ENCODE measurements at places on chromosomes 1 and 21.

- DNase-seq = peak; percentile 67
These were observed 1.5 kb upstream of the COX20 start for GRCh38 chr1:244833734-244834542.

- DNase-seq = no peak
These were observed 39.4 kb downstream of the PHC2 start for GRCh38 chr1:33391343-33392078.

DNA sequence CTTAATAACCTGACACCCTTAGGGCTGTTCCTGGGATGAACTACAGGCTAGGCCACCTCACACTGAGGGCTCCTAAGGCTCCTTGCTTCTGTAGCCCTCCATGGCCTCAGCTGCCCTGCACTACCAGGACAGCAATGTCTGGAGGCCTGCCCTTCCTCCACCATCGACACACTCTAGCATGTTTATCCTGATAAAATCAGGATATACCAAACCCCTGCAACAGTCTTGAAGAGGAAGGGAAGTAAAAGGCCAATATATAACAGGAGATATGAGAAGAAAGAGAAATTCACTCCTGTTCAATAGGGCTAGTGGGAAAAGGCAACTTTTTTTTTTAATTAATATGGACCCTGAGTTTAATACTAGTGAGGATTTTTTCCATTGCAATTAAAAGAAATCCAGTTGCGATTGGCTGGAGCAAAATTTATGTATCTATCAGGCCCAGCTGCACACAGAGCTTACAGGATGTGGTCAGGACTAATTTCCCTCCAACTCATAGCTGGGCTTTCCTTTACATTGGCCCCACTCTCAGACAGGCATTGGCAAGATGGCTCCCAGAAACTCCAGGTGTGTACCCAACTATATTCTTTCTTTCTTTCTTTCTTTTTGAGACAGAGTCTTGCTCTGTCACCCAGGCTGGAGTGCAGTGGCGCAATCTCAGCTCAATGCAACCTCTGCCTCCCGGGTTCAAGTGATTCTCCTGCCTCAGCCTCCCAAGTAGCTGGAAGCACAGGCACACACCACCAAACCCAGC lies 13.5 kb upstream of the ATP2B4 start:
- DNase-seq = peak; percentile 41

DNA sequence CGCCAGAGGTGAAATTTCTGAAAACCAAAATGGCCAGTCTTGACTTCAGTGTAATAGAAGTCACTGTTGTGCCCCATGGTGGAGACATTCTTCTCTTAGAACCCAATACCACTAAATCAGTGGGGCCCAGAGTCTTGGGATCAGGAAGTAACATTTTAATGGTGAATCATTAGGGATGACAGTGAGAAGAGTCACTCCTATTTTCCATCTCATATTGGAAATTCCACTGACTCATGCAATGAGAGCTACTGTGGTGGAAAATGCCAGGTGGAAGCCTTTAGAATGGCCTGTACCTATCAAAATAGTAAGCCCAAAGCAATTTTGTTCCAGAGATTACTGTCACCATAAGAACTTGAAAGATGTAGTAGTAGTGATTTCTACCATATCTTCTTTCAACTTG lies 20.6 kb upstream of the PPM1J start:
- no peak for DNase-seq

GRCh38 chr1:7625401-7625800 lies 145.7 kb upstream of the VAMP3 start:
- no peak for DNase-seq

- DNase-seq = no peak
These were observed 57.8 kb downstream of the CYYR1 start for GRCh38 chr21:26515257-26515656.

DNA sequence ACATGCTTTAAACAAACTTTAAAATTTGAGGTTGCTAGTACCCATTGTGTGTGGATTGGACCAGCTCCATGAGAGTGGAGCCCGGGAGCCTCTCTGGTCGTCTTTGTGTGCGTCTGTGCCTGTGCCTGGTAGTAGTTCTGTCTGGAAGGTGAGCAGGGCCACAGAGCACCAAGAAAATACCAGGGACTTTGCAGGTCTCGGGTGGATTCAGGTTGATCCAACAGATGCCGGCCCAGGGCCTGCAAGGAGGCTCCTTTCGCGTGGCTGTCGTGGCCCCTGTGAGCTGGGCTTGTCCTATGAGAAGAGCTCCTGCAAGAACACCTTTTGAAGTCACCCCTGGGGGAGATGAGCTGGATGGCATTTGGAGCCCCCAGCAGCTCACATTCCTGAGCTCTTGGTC lies 28.3 kb downstream of the COL18A1 start:
- DNase-seq = no peak

- DNase-seq = no peak
These were observed 26.7 kb upstream of the MYSM1 start for GRCh38 chr1:58726581-58726980.

GRCh38 chr1:208117409-208117808 lies 126.8 kb downstream of the PLXNA2 start:
- no peak for DNase-seq

DNA sequence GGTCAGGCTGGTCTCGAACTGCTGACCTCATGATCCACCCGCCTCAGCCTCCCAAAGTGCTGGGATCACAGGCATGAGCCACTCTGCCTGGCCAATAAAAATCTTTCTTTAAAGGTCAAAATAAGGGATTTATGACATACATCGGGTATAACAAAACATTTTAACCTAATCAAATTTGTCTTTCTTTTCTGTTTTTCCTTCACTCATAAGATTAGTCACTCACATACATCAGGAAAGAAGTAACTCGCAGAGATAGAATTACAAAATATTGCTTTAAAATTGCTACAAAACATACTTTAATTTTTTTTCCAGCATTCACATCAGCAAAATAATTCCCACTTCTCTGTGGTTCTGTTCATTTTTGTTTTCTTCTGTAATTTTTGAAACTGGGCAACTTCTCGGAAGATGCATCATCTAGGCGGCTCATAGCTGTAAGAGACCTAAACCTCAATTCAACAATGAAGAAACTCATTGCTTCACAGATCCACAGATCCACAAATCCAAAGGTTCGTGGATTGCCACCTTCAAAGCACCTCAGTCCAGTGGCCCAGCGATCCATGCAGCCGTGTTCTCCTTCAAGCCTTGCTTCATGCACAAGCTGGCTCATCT lies 39.7 kb downstream of the NEK2 start:
- no peak for DNase-seq

- DNase-seq = no peak
These were observed 5.5 kb upstream of the SNAPIN start for GRCh38 chr1:153652805-153653500.

DNA sequence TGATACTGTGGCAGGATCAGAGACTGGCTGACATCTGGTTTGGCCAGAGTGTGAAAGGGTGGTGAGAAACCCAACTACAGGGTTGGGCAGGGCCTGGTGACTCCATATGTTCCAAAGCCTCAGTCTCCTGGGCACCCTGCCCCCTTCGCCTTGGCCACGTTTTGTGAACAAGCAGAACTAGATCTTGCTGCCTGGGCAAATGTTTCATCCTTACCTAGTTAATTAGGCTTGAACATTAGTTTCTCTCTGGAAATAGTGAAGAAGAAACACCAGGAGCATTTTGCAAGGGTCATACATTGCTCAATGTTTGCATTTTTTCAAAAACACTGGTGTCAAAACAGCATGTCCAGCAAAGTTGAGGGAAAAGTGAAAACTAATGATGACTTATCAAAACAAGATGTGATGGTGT lies 60.5 kb downstream of the MAP3K7CL start:
- DNase-seq = no peak

DNA sequence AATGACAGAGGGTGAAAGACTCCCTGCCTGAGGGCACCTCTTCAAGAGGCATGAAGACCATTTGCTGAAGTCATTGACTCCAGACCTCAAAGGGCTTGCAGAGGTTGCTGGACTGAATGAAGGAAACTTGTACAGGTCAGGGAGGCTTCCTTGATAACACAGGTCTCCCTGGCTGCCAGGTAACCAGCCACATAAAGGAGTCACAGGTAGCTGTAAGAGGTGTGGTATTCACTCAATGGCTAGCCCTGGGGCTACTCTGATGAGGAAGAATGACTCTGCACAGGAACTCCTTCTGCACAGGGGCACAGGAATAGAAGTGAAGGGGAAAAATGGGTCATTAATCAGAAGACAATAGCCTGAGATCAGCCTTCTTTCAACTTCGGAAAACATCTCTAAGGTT lies 187.5 kb downstream of the LMX1A start:
- no peak for DNase-seq

GRCh38 chr1:224589006-224589405 lies 27.1 kb upstream of the CNIH3 start:
- no peak for DNase-seq

- DNase-seq = no peak
These were observed 14.6 kb downstream of the SSBP3 start for GRCh38 chr1:54391450-54392209.

- DNase-seq = no peak
These were observed 202.0 kb downstream of the MATN1 start for GRCh38 chr1:30521261-30521865.

DNA sequence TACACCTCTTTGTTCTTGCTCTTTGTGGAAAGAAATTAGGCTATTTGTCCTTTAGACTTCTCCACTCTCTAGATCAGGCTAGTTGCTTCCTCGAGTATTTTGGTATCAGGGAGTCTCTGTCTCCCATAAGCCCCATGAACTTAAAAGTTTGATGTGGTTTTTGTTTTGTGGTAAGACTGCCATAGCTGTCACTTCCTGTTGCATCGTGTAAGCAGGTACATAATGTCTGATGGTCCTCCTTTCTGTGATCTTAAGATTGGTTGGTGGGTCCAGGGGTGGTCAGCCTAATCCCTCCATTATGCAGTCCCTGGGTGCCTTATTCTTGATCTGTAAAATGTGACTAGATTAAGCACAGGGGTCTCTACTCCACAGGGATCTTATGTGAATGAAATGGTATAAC lies 23.1 kb downstream of the CD53 start:
- DNase-seq = peak; percentile 50

DNA sequence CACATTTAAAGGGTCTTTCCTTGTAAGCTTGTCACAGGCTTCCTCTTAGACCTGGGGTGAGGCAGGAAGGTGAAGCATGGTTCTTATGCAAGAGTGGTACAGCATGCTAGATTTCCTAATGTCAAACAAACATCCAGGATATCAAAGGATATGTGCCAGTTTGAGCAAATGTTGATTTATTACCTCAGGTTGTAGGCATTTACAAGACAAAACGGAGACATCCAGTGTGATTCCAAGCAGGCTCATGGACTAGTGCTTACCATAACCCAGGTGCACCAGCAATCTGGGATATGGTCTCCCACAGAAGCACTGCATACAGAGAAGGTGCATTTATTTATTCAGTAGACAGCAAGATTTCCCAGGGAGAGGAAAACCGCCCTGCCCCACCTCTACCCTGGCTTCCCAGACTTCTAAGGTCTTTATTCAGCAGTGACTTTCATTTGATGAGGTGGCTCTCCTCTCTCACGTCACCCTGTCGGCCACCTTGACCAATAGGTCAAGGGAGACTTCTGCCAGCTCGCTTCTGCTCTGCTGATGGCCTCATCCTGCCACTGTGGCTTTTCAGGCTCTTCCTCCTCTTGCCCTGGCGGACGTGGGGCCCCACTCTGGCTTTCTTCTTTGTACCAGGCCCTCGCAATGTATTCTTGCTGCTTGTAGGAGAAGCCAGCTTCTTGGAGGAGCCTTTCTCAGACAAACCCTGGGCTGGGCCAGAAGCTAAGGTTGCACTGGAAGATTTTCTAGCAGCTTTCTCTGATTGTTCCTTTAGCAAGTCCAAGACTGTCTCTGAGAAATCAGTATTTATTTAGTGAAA lies 25.6 kb downstream of the HHIPL2 start:
- DNase-seq = no peak

DNA sequence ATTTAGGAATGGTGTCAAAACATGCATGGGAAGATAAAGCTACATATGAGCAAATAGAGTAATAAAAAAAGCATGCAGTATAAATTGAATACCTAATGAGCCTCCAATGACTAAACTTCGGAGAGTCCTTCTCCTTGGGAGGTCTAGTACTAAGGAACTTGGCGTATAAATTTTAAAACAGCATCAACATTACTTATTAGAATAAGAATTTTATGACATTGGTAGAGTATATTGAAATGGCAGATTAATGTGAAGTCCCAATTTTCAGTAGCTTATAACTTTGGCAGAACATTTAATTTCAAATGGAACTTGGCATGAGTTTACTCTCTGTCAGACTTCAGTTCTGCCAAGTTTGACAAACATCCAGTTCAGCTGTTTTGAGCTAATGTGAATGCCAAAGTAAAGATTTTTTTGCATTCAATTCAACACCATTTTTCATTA lies 104.7 kb upstream of the RGS18 start:
- DNase-seq = no peak

DNA sequence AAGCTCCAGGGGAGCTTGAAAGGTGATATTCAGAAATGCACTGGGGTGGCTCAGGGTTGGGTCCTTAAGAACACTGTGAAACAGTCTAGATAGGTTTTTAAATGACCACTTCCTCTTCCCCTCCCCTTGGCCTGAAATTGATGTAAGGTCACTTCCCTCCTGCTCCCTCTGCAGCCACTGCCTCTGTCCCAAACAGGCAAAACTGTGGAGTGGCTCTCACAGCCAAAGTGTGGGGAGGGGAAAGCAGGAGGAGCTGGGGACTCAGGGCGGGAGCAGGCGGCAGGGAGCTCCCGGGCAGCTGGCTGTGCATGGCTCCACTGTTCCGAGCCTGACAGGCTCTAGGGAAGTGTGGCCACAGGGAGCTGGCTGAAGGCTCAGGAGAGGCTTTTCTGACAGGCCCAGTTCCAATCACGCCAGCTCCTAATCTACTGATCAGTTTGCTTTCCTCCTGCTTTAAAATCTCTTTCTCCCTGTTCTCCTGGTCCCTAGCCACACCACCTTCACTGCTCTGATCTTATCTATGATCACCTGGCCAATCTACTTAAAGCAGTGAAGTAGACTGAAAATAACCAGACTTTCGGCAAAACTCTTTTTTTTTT lies 5.1 kb upstream of the CSRP1 start:
- peak; percentile 6 for DNase-seq

GRCh38 chr21:41932191-41932575 lies 21.6 kb downstream of the C2CD2 start:
- DNase-seq = no peak

GRCh38 chr1:54245501-54245900 lies 45.5 kb downstream of the MRPL37 start:
- no peak for DNase-seq

DNA sequence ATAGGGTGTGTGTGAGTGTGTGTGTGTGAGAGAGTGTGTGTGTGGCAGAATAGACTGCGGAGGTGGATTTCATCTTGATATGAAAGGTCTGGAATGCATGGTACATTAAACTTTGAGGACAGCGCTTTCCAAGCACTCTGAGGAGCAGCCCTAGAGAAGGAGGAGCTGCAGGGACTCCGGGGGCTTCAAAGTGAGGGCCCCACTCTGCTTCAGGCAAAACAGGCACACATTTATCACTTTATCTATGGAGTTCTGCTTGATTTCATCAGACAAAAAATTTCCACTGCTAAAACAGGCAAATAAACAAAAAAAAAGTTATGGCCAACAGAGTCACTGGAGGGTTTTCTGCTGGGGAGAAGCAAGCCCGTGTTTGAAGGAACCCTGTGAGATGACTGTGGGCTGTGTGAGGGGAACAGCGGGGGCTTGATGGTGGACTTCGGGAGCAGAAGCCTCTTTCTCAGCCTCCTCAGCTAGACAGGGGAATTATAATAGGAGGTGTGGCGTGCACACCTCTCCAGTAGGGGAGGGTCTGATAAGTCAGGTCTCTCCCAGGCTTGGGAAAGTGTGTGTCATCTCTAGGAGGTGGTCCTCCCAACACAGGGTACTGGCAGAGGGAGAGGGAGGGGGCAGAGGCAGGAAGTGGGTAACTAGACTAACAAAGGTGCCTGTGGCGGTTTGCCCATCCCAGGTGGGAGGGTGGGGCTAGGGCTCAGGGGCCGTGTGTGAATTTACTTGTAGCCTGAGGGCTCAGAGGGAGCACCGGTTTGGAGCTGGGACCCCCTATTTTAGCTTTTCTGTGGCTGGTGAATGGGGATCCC lies 18.3 kb upstream of the HDAC1 start:
- DNase-seq = peak; percentile 92
